SHP77 treated with DMSO at 0.1 percent for 48 hours (cell line): ENCODE measurements at places on chromosomes 5 and 9.
A peak's percentile ranks its signal among the peaks of the same experiment; 100 is the strongest.

DNA sequence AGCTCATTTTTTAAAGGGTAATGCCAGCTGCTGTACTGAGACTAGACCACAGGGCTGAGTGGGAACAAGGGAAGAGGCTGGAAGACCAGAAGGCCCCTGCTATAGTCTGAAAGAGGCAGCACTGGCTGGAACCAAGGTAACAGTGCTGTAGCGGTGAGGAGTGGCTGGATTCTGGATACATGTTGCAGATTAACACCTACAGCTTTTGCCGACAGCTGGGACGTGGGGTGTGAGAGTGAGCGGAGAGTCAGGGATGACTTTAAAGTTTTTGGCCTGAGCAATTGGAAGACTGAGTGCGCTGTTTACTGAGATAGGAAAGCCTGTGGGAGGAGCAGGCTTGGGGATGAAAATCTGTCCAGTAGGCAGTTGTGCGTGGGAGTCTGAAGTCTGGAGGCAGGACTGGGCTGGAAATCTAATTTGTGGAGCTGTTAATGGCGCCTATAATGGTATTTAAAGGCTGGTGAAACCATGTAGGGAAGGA lies 26.5 kb downstream of the AQP7 start:
- DNase-seq = no peak

DNA sequence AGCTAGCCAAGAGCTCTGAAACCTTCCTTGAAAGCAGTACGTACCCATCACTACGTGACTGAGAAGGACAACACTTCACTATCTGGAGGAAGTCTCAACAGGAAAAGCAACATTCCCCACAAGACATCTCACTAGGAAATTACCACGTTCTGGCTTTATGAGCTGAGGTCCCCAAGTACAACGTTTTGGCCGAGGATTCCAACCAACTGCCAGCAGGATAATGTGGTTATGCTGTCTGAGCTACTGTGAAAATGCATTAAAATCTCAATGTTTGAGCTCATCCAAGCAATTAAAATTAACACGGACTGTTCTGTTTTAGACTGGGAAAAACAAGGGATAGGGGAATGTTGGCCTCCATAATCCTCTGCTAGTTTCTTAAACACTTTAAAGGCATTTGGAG lies 16.4 kb downstream of the MED27 start:
- DNase-seq = no peak

- DNase-seq = no peak
These were observed 178.0 kb downstream of the NPR3 start for GRCh38 chr5:32889078-32889477.

- no peak for DNase-seq
These were observed 108.5 kb downstream of the NR6A1 start for GRCh38 chr9:124662561-124662960.

GRCh38 chr5:122154910-122155309 lies 25.6 kb downstream of the ZNF474 start:
- DNase-seq = no peak

- DNase-seq = peak; percentile 50
These were observed 245.4 kb downstream of the MPDZ start for GRCh38 chr9:13033959-13034693.

- no peak for DNase-seq
These were observed 132.8 kb upstream of the ALDH1B1 start for GRCh38 chr9:38259519-38260218.

GRCh38 chr9:102101723-102102122 lies 363.3 kb upstream of the GRIN3A start:
- DNase-seq = no peak

DNA sequence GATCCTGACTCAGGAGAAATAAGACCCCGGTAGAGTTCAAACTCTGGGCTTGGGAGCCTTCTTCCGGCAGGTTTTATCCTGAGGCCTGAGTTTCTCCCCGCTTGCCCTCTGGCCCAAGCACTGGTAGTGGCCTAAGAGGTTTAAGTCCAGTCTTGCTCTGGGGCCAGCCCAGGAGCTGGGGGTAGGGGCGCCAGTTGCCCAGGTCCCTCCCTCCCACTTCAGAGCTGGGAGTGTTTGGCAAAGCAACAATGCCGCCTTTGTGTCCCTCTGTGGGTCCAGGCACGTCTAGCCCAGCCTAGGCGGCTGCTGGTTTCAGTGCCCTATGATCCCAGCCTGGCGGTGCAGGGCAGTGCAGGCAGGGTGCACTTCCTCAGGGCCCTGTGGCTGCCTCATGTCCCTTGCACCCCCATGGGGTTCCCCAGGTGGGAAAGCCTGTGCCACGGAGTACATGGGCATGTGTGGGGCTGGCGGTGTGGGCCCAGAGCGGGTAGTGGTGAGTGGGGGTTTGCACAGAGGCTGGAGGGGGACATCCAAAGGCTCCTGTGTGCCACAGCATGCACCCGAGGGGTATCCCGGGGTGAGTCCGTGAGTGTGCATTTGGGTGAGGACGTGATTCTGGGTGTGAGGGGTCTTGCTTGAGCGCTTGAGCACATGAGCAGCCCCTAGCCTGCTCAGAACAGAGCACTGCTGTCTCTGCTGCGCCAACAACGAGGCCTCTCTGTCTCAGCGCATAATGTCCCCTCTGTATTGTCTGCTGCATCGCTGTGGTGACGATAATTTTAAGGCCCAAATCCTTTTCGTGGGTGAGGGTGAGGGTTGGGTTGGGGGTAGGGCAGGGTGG lies 61.7 kb upstream of the PSD2 start:
- DNase-seq = no peak

DNA sequence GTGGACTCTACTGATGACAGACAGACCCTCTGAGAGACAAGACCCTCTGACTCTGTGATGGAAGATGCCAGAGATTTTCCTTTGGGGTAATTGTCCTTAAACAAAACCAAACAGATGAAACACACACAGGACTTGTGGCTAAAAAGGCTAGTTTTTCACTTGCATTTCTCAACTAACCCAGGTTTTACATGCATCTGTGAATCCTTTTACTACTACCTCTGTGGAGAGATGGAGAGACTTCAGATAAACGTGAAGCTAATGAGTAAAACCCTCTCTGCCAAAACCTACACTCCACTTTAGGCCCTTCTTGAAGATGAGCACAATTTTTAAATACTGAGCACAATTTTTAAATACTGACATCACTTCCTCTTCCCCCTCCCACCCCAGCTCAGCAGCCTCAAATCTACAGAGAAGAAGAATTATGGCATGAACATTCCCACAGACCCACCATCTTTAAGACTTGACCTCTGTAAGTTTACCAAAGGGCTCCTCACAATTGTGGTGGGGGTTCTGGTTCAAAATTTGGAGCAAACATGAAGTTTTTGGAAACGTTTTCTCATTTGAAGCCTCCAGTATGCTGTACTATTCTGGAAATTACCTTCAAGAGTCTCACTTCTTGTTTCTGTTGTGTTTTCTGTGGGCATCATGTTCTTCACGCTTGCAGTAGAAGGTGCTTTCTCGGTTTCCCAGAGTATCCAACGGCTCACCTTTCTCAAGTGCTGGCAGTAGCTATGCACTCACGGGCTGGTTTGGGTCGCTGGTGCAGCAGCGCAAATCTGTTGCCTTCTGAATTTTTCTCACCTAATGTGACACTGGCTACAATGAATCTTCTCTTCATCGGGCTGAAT lies 42.7 kb downstream of the ACER2 start:
- no peak for DNase-seq

- no peak for DNase-seq
These were observed 297.2 kb downstream of the MED10 start for GRCh38 chr5:6080930-6081726.

DNA sequence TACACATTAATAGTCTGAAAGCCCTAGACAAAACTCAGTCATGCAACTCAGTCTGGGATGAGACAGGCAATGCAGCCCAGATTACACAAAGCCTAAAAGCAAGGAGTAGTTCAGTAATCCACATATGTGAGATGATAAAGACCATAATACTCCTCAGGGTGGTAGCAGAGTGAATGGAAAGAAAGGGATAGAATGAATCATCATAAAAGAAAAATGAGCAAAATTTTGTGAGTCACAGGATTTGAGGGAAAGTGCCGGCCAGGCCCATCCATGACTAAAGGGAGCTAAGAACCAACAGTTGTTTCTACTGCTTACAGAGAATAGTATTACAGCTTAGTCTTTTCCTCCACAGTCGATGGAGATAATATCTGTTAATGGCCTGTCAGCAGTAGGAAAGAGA lies 90.0 kb upstream of the POU5F2 start:
- no peak for DNase-seq

- no peak for DNase-seq
These were observed 182.1 kb downstream of the CDH9 start for GRCh38 chr5:26856238-26856637.

GRCh38 chr5:132239776-132240175 lies 12.1 kb upstream of the P4HA2 start:
- no peak for DNase-seq

DNA sequence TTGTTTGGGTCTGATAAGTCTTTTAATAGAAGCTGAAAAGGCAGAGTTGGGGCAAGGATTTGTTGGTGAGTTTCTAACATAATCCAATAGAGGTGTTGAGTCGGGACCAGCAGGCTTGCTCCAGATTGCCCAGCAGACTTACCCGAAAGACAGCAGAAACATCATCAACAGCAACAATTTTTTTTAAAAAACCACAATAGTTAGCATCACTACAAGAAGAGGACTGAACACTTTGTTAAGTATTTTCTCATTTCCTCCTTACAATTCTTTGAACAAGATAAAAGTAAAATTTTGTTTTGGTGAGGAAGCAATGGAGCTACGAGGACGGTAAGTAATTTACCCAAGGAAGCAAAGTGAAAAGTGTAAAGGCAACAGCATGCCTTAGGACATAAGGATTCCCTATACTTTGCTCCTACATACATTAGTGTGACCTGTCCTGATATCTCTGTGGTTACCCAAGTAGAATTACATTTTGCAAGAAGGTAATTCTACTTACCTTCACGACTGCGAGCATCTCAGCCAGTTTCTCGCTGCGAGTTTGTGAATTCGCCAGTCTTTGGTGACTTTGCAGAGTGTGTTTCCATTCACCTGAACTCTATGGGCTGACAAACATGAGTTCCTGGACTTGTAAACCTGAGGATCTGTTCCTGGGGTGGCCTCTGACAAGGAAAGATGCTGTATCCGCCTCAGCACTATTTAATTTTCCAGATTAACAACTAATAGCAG lies 13.2 kb downstream of the ITK start:
- no peak for DNase-seq

DNA sequence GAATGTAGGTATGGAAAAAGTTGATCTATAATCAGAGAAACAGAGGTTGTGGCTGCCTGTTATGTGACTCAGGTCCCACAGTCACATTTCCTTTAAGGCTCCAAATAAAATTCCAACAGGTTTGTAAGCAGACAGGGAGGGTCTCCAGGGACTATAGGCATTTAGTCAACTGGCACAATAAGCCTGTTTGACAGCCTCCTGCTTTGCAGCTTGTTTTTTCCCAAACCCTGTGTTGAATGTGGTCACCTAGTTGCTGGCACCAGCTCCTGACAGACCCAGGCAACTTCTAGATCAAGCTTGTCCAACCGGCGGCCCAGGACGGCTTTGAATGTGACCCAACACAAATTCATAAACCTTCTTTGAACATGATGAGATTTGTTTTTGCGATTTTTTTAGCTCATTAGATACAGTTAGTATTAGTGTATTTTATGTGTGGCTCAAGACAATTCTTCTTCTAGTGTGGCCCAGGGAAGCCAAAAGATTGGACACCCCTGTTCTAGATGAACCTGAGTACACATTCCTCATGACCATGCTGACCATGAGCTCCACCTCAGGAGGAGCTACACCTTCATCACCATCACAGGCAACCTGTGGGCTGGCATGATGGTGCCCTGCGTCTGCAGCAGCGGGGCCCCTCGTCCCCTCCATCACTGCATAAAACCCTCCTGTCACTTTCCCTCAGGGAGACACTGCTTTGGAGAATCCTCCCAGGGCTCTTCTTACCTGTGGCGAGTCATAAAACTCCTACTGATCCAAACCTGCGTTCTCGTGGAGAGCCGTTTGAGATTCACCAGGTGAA lies 15.7 kb upstream of the GRHPR start:
- DNase-seq = no peak
